RPMI7951 (cell line): ENCODE measurements at places on chromosomes 3 and 15.

- no peak for DNase-seq
These were observed 498.7 kb upstream of the CBLB start for GRCh38 chr3:106367496-106367895.

DNA sequence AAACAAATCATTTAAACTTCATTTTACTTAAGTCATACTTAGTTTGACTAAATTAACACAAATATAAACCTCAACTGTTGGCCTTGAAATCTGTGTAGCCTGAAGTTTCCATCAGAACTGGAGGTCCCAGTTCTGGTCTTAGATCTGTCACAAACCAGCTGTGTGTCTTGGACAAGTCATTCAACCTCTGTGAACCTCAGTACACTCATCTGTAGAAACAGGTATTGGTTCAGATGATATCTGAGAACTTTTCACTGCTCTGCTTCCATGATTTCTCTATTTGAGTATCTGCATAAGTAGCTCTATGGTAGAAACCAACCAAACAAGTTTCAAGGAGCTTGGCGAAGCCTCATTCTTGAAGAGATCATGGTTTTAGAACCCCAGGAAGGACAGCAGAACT lies 60.4 kb upstream of the SLC2A2 start:
- DNase-seq: no peak

GRCh38 chr3:115741650-115742049 lies 118.3 kb downstream of the GAP43 start:
- DNase-seq: no peak

GRCh38 chr3:110656394-110657025 lies 415.1 kb upstream of the NECTIN3 start:
- no peak for DNase-seq

DNA sequence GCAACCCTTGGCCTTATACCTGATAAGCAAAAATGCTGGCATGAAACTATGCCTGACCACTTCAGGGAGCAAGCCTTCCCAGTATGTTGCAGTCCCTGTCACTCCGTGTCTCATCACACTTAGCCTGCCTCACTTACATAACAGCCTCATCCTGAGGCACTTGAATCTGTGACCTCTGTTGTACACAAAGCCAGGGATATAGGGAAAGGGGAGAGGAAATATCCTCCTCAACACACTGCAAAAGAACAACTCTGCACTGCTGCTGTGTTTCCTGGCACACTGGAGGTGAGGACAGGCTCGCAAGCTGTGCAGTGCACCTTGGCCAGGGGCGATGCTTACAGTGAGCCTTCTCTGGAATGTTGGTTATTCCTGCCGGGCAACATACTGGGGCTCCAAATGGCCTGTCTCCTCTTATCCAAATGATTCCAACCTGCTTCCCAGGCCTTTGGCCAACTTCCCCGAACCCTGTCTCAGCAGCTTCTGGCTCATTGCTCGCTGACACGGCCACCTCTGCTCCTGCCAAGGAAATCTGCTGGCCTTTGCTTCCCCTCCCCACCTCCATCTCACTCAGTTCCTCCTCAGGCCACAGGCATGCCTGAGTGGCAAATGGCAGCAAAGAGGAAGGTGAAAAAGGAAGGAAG lies 109.2 kb downstream of the CD47 start:
- no peak for DNase-seq

DNA sequence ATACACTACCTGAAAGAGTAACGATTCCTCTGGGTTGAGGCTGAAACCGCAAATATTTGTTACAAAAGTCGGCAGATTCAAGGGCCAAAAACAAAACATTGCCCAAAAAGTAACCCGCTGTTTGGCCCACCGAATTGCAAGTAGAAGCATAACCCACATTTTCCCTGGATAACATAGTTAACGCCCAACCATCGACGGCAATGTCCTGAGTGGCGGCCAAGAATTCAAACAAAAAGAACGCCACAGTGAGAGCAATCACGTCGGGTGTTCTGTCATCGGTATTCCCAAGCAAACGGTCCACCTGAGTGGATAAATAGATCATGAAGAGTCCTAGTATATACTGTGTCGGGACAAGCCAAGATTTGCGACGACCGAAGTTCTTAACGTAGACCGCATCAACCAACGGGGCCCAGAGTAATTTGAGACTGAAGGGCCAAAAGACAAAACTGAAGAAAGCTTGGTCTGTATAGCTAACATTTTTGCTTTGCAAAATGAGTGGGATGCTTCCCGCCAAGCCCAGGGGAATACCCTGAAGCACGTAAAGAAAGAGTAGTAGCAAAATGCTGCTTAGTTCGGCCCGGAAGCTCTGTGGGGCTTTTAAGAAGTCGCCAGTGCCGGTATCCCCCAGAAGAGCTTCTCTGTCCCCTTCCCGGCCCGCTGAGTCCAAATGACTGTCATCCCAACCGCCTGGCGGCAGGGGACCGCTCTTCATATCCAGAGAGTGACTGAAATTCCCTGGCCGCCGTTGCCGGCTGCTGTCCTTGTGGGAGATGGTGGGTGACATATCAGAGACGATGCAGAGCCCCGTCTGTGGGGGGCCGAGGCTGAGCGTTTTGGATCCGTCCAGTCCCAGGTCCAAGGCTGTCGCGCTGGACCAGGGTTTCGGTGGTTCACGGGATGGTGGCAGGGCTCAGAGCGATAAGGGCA lies 750 bp downstream of the SLC33A1 start:
- peak; percentile 31 for DNase-seq

DNA sequence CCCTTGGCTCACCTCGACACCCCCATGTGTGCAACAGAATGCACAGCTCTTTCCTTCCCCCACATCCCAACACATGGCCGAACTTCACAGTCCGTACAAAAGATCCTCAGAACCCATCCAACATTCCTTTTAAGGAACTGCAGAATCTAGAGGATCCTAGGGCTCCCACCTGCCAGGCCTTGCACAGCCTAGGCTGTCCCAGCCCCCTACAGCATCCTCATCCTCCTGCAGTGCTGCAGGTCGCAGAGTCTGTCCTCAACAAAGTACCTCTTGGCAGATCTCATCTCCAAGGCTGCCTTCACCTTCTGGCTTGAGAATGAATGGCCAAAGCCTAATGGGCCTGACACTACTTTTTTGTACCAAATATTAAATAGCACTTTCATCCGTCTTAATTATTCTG lies 19.8 kb downstream of the PRR23E start:
- no peak for DNase-seq

DNA sequence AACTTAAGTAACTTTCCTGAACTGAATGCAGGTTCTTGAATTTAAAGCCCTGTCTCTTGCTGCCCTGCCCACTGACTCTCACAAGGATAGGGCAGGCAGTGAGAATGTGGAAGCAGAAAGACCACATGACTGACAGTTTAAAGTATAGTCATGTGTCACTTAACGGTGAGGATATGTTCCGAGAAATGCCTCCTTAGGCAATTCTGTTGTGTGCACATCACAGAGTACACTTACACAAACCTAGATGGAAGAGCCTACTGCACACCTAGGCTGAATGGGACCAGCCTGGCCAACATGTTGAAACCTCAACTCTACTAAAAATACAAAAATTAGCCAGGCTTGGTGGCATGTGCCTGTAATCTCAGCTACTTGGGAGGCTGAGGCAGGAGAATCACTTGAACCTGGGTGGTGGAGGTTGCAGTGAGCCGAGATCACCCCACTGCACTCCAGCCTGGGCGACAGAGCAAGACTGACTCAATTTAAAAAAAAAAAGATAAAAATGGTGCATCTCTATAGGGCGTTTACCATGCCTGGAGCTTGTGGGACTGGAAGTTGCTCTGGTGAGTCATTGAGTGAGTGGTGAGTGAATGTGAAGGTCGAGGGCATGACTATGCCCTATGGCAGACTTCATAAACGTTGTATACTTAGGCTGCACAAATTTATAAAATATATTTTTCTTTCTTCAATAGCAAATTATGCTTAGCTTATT lies 18.9 kb upstream of the COPG1 start:
- DNase-seq: peak; percentile 94

GRCh38 chr3:129078510-129078909 lies 17.9 kb downstream of the GP9 start:
- DNase-seq: no peak

- peak; percentile 44 for DNase-seq
These were observed 732.8 kb upstream of the CFAP20DC start for GRCh38 chr3:59782664-59783063.

DNA sequence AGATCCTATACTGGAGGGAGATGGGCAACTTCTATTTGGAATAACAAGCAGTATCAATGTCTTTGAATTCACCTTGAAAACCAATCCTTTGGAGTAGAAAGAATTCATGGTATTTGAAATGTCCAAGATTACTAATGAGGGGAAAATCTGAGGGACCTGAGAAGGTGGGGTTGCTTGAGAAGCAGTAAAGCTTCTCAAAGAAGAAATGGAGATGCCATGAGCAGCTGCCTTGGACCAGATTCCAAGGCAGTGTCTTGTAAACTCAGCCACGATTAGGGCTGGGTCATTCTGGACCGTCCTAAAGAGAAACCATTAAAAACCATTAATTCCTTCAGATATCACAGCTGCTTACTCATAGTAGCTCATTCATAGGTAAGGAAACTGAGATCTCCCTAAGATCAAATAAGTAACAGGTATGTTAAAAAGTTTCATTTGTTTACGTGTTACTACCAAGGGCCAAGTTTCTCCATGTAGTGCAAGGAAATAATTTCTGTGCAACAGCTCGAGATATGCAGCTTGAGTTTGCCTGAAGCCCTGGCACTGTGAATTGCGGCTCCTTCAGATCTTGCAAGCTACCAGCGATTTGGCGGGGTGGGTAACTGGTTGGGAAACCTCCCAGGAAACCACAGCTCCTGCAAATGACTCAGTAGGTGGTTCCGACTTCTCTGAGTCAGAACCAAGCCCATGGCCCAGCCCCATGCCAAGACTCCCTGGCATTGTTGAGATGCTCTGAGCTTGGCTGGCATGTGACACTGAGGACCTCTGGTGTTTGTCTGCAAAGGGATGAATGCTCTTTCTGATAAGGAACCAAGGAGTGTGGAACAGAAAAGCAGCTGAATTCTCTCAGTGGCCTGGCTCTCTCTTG lies 296.8 kb downstream of the RORA start:
- DNase-seq: peak; percentile 89

- DNase-seq: peak; percentile 92
These were observed 42.8 kb downstream of the MYO5C start for GRCh38 chr15:52252781-52253180.

DNA sequence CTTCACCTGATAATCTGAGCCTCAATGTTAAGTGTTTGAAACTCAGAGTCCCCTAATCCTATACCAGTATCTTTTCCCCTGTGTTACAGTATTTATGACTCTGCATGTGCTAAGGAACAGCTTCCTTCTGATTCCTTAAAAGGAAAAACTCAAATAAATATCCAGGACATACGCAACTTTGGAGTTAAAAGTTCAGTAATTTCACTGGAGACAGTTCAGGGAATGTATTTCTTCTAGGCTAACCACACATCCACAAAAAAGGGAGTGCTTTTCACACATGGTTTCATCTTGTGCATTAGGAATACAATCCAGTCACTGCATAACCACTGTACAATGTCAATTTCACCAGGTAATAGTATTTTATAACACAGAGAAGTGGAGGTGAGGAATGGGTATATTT lies 31.0 kb downstream of the PGBD4 start:
- no peak for DNase-seq

DNA sequence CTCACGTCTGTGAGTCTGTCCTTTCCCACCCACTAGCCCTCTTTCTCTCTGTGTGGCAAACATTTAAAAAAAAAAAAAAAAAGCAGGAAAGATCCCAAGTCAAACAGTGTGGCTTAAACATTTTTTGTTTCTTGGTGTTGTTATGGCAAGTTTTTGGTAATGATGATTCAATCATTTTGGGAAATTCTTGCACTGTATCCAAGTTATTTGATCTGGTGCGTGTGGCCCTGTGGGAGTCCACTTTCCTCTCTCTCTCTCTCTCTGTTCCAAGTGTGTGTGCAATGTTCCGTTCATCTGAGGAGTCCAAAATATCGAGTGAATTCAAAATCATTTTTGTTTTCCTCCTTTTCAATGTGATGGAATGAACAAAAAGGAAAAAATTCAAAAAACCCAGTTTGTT lies 97.7 kb downstream of the GAP43 start:
- DNase-seq: no peak

GRCh38 chr3:36457667-36458066 lies 77.4 kb downstream of the STAC start:
- no peak for DNase-seq

- peak; percentile 82 for DNase-seq
These were observed 3.7 kb upstream of the B3GALNT1 start for GRCh38 chr3:161108840-161109239.

- DNase-seq: no peak
These were observed 212.5 kb downstream of the XXYLT1 start for GRCh38 chr3:195058336-195059005.

DNA sequence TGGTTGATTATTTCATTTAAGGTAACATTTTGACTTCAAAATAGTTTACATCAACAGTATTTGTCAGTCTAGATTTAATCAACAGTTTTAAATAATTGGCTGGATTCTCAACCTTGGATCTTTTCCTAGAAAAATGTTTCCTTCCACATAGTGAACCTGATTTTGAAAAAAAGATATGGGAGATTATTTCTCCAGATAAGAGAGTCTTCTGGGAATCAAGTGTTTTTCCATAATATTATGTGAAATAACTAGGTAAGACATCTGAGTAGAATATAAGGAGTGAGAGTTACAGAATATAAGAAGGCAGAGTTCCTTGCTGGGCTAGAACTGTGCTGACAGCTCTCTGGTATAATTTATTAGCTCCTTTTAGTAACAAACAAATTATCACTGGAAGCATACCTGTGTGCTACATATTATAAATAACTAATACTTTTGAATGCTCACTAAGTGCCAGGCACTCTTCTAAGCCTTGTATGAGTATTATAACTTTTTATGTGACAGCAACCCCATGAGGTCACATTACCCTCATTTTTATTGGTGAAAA lies 18.8 kb upstream of the TNFSF10 start:
- DNase-seq: peak; percentile 29

- peak; percentile 28 for DNase-seq
These were observed 19.4 kb downstream of the CA12 start for GRCh38 chr15:63362196-63362595.

- DNase-seq: no peak
These were observed 100.8 kb upstream of the NEDD4 start for GRCh38 chr15:56094171-56094570.

GRCh38 chr15:88193415-88193814 lies 63.1 kb downstream of the NTRK3 start:
- DNase-seq: no peak

DNA sequence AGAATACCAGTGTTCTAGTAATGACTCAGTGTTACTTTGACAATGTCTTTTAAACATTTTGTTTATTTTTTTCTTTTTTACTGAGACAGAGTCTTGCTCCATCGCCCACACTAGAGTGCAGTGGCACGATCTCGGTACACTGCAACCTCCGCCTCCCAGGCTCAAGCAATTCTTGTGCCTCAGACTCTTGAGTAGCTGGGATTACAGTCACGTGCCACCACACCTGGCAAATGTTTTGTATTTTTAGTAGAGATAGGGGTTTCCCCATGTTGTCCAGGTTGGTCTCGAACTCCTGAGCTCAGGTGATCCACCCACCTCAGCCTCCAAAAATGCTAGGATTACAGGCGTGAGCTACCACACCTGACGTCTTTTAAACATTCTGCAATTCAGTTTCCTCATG lies 15.7 kb downstream of the AQR start:
- DNase-seq: no peak

DNA sequence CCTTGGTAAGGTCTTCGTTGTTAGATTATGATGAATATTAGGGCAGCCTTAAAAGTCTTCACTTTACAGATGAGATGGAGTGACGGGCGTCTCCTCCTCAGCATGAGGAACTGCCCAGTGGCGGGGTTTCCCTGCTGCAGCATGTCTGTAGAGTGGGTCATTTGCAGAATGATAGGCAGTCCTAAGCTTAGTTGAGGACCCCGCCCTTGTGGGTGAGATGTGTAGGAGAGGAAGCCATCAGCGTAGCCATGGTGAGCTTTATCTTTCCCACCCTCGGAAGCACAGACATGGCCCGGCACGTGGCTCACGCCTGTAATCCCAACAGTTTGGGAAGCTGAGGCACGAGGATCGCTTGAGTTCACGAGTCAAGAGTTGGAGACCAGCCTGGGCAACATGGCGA lies 877 bp downstream of the NIT2 start:
- peak; percentile 22 for DNase-seq
